Cardiac ventricle fibroblast (primary cell): ENCODE measurements at places on chromosomes 7 and 10. TPM values are rescaled to one million over a fixed set of nuclear protein-coding genes. Genes with fewer than 3 reads are reported as not detected.

ACHE gene
- not detected in 2 replicates for total RNA-seq

HECTD2 gene
- total RNA-seq, result 5.6 and 6.4 TPM in 2 replicates

LRRTM3 gene
- total RNA-seq, result not detected in 2 replicates

EPO gene
- total RNA-seq, result not detected in 2 replicates

ELN gene
- 17.1 and 20.8 TPM in 2 replicates for total RNA-seq

TUBAL3 gene
- total RNA-seq, result not detected in 2 replicates

C7orf33 gene
- total RNA-seq, result not detected in 2 replicates
